ENCODE measurements at places on chromosomes 2 and 18.

GRCh38 chr2:174036825-174037224 is 71.7 kb upstream of the SP3 start:
- no peak for DNase-seq

DNA sequence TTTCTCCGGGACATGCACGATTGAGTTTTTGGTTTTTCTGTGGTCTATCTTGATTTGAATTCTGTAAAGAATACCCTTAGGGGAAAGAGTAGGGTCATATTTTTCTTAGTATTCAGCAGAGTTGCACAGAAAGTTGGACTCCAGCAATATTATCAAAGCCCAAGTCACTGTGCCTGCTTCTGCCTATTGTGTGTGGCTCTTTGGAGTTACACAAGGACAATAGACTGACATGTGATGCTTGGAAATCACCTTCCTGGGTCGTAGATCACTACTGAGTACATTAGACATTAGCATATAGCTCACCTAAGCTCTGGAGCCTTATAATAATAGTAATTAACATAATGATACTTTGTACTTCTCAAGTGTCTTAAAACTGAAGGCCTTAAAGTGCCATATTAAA is 238.8 kb upstream of the FOSL2 start:
- no peak for DNase-seq

- DNase-seq, result no peak
These were observed 38.1 kb downstream of the TMEM131 start for GRCh38 chr2:97957432-97958183.

- DNase-seq, result no peak
These were observed 146.4 kb upstream of the COPS8 start for GRCh38 chr2:236939271-236939670.

- no peak for DNase-seq
These were observed 375.8 kb downstream of the RBM43 start for GRCh38 chr2:150885774-150886386.

- DNase-seq, result no peak
These were observed 184.2 kb downstream of the ZNF521 start for GRCh38 chr18:25167612-25168410.

GRCh38 chr2:205727174-205727573 is 44.9 kb downstream of the NRP2 start:
- DNase-seq, result no peak

All from iPS-NIHi11 (cell line).